Epithelial cell of esophagus (primary cell): ENCODE measurements at places on chromosomes 1 and 21.

DNA sequence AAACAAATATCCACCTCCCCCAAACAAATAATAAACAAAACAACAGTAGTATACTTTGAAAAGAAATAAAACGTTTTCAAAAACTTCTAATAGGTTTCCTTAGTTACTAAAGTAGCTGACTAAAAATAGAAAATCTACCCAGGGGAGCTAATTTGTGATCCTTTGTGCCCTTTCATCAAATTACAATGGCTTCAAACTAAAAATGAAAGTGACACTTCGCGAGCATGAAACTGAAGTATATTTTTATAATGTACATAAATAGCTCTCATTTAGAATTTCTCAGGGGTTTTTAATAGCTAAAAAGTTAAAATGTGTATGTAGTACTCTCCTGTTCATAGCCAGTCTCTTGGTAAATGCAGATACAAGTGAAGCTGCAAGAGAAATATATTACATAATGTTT, 78.4 kb downstream of the BRINP3 start:
- no peak for DNase-seq

DNA sequence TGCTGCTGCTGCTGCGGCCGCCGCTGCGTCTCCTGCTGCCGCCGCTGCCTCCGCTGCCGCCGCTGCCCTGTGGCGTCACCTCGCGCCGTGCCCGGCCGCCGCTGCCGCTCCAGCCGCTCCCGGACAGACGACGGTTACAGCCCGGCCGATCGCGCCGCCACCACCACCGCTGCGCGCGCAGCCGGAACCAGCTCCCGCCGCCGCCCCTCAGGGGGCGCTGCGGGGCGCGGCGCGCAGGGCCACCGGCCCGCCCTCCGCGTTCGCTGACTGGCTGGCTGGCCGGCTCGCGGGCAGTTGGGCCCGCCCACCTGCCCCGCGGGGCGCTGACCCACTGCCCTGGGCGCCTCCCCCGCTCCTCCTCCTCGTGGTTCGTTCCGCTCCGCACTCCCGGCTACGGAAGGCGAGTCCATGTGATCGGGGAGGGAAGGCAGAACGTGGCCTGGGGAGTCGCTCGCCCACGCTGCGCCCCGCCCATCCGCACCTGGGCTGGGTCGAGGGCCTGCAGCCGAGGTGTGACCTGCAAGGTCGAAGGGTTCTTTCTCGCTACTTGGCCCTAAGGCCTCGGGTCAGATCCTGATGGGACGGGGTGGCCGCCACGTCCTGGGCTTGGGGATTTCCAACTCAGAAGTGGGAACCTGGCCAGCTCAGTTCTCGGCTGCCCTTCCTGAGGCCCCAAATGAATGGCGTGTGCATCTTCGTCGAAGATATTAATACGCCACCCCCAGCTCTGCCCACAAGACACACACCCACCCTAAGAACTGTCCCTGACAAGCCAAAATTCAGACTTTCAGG, at the start of gene PTP4A2:
Gene PTP4A2 (minus strand): TSS at position 185 of the 792 bp plus-strand sequence. CDS start 19,303 bp downstream, outside the sequence.
- DNase-seq: peak; percentile 92

DNA sequence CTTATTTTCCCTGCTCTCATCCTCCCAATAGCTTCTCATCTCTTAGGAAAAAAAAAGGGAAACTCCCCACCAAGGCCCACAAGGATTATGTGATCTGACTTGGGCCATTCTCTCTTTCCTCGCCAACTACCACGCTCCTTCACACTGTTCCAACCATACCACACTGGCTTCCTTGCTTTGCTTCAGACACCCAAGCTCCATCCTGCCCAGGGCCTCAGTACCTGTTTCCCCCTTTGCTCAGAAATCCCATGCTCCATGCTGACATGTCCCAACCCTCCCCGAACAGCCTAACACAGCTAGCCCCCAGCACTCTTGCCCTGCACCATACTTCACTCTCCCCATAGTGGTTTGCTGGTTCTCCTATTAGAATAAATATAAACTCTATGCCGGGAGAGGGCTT, 39.2 kb downstream of the MAB21L3 start:
- DNase-seq: no peak

DNA sequence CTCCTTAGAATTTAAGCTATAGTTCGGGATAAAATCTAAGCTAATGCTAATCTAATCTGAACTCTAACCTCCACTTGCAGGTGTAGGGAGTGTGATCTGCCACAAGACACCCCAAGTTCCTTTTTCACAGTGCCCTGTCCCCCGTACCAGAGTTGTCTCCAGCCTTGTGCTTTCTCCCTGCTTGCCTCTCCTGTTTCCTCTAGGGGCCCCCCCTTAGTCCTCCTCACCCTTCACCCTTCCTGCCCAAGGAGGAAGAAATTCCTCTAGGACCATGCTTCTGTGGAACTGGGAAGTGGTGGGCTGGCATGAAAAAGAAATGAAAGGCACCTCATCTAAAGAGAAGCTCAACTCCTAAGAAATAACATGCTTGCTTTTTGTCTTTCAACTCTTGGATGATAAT, 50.2 kb upstream of the BCL9 start:
- no peak for DNase-seq

DNA sequence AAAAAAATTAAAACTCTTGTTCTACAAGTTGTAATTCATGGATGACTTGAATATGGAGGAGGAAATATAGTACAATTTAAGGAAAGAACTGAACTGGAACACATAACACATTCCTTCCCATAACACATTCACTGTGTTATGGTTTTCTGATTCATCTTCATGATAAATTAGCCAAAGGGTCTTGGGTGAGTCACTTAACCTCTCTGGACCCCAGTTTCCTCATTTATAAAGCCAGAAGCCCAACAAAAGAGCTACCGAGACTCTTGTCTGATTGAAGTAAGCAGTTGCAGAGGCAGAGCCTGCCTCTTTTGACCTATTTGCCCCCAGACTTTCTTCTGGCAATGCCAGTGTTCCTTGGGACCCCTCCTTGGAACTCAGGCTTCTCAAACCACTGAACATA, 161.9 kb upstream of the KCTD3 start:
- no peak for DNase-seq

DNA sequence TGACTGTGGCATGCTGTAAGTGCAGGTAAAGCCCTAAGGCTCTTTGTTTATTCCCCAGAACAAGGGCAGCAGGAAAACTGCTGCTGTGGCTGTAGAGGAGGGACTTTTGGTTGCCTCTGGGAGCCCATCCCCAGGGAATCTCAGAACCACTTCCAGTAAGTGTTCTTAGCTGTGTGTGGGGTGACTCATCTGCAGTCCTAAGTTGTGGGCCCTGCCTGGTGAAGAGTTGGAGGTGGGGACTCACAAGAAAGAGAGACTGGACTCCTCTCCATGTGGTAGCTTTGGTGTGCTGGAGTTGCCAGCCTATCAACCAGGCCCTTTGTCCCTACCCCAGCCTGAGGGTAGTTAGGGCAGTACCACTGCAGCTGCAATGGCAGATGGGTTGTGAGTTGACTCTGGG, 24.0 kb upstream of the DENND1B start:
- peak; percentile 73 for DNase-seq

DNA sequence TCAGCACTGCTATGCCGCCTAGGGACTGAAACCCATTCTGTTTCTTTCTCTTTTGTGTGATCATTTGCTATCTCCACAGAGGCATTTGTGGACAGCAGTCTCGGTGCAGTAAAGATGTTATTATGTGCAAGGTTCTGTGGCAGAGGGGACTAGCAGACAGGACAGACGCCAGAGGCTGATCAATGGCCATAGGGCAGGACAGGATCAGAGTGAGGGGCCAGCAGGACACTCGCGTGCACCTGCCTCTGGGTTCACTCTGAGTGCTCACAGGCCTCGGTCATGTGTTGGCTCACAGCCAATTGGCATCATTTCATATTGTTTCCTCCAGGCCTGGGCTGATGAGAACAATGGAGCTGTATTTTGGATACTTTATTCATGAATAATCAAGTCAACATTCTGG, 212.6 kb downstream of the TGFB2 start:
- DNase-seq: peak; percentile 61

DNA sequence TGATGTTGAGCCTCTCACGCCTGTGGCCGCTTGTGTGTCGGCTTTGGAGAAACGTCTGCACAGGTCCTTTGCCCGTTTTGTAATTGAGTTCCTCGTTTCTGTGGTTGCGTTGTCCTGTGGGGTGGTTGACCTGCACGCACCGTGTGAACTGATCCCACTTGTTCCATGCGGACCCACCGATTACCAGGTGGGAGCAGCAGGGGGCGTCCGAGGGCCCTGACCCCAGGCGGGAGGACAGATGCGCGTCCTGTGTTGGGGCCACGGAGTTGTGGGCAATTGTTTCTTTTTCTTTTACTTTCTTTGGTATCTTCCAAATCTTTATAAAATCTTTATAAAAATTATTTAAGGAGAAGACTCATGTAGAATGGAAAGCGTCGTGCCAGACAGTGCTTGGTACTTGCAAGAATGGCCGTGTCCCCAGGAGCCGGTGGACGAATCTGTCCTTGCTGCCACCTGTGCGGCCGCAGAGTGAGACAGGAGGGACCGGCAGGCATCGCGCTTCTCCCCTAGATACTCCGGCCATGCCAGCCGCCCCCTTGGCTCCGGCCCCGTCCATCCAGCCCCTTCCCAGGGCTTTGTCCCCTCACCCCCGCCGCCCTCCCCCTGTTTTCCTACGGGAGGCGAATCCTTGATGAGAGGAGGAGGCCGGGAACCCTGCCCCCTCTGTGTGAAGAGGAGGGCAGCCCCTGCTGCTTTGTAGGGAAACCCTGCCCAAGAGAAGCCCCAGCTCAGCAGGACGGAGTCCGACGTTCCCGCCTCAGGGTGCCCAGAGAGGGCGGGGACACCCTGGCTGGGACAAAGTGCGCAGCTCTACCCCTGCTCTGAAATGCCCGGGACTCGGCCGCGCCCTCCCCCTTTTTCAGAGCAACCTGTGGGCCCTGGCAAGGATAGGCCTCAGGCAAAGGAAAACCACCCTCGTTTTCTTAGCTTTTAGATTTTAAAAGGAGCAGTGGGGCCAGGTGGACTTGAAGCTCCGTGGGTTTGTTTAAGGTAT, 41.7 kb downstream of the PRKCZ start:
- no peak for DNase-seq

- no peak for DNase-seq
Measured at GRCh38 chr1:15692121-15692682, 8.1 kb downstream of the PLEKHM2 start.

- peak; percentile 39 for DNase-seq
Measured at GRCh38 chr1:86965012-86965826, 50.8 kb downstream of the HS2ST1 start.

GRCh38 chr1:245486775-245487470, 332.1 kb downstream of the KIF26B start:
- no peak for DNase-seq

GRCh38 chr1:94541246-94542087, at the start of gene F3:
TSS of gene F3 (minus strand) at chr1:94541759. CDS start at chr1:94541636, 123 bp downstream.
- peak; percentile 97 for DNase-seq

GRCh38 chr1:21157054-21157453, 19.6 kb downstream of the EIF4G3 start:
- no peak for DNase-seq

DNA sequence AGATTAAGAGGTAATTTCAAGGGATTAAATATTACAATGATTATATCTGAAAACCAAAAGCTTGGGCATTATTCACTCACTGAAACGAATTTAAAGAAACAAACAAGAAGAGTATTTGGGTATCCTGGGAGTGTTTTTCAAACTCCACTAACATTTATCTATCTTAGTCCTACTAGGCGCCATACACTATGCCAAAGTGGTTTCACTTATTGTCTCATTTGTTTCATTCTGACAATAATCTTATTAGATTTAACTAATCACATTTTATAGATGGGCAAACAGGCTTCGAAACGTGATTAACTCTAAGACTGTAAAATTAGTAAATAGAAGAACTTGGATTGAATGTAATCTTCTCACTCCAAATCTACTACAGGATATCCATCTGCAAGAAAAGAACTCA, 25.4 kb downstream of the ASH1L start:
- no peak for DNase-seq

DNA sequence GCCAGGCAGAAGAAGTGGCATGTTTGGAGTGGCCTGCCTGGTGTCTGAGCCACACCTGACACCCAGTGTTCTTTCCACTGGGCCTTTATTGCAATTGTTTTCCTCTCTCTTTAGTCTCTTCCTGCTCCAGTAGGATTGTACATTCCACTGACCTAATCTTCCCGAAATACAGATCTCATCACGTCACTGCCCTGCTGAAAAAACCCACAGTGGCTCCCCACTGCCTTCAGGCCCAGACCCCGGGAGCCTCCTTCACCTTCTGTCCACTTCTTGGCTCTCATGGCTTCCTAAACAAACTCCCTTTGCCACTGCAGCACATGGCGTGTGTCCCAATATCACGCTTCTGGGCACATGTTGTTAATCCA, 25.3 kb upstream of the ATP5PO start:
- DNase-seq: no peak

GRCh38 chr1:54604572-54605370, 18.6 kb downstream of the FAM151A start:
- peak; percentile 65 for DNase-seq

DNA sequence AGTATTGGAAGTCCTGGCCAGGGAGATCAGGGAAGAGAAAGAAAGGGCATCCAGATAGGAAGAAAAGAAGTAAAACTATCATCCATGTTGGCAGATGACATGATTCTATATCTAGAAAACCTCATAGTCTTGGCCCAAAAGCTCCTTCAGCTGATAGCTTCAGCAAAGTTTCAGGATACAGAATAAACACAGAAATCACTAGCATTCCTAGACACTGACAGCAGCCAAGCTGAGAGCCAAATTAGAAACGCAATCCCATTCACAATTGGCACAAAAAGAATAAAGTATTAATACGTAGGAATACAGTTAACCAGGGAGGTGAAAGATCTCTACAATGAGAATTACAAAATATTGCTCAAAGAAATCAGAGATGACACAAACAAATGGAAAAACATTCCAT, 44.6 kb downstream of the ZFYVE9 start:
- DNase-seq: no peak

- DNase-seq: no peak
Measured at GRCh38 chr1:17121881-17122280, 2.6 kb upstream of the PADI2 start.

- no peak for DNase-seq
Measured at GRCh38 chr1:36055706-36056105, 28.2 kb upstream of the TEKT2 start.

DNA sequence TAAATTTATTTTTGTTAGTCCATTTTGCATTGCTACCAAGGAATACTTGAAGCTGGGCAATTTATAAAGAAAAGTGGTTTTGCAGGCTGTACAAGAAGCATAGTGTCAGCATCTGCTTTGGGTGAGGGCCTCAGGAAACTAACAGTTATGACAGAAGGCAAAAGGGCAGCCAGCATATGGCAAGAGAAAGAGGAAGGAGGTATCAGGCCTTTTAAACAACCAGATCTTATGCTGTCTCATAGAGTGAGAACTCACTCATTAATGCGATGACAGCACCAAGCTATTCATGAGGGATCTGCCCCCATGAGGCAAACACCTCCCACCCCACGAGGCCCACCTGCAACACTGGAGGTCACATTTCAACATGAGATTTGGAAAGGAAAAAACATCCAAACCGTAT, 898.4 kb downstream of the KCNT2 start:
- DNase-seq: no peak

DNA sequence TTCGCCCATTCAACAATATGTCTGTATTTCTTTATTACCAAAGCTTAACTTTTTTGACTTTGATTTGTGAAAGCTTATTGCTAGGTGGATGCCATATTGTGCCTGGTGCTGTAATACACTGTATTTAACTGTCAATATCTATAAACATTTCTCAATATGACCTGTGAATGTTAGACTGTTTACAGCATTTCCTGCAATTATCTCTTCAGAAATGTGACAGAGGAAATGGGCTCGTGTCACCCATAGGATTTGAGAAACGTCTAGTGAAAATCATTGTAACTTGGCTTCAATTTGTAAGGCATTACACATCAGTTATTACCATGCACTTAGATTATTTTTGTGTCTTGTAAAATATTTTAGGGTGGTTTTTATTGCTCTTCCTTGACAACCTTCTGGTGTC, 237.8 kb upstream of the ADGRL2 start:
- no peak for DNase-seq
